Lung (tissue), 17 donors: ENCODE measurements at places on chromosomes 16 and 17.

DNA sequence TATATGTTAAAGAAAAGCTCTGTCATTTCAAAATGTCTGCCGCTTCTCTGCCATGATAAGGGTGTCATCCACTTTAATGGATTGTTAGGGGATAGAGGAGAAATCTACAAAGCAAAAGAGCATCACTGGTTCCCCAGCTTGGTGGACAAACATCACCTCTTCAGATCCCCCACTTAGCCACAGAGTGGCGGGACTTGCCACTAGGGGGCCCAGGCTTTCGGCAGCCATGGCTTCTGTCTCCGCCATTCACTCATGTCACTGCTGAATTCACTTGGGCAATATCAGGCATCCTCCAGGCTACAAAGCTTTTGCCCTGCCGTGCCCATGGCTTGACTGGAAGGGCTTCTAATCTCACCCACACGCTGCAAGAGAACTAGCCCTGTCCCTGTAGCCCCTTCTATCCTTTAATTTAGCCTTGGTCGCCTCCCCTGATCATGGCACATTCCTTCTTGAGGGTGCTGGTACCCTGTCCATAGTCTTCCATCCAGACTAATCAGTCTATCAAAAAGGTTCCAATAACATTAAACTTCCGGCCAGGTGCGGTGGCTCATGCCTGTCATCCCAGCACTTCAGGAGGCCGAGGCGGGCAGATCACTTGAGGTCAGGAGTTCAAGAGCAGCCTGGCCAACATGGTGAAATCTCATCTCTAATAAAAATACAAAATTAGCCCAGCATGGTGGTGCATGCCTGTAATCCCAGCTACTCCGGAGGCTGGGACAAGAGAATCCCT lies 34.7 kb downstream of the SBK1 start:
- DNase-seq, result peak; percentile 56

- no peak for DNase-seq
Measured at GRCh38 chr17:81338274-81339190, 43.4 kb upstream of the SLC38A10 start.

- peak; percentile 50 for DNase-seq
Measured at GRCh38 chr17:386141-386876, 33.7 kb upstream of the RPH3AL start.

- DNase-seq, result no peak
Measured at GRCh38 chr16:69921127-69921526, 30.0 kb upstream of the CLEC18A start.

DNA sequence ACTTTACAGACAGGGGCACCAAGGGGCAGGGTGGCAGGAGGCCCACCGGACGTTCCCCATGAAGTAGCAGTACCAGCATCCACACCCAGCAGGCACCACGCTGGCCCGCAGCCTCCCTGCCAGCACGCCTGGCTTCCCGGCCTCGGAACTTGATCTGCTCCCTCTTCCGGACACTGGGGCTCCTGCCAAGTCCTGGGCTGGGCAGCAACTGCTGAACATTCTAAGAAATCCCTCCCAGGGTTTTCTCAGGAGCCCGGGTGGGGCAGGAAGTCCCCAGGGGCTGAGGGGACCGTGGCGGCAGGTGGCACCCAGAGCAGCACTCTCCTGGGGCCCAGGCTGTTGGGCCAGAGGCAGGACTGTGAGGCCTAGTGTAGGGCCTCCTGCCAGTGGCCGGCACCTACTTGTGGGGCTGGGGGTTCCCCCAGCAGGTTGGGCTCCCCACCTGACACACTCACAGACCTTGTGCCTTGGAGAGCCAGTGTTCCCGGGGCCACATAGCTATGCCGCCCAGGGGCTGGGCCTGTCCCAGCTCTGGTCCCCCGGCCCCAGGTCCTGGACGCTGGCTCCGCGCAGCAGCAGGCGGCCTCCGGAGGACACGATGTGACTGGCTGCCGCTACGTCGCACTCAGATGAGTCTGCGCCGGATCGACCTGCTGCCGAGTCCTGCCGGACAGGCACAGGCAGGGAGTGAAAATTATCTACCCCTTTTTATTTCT lies 86.2 kb upstream of the CBX4 start:
- peak; percentile 75 for DNase-seq

DNA sequence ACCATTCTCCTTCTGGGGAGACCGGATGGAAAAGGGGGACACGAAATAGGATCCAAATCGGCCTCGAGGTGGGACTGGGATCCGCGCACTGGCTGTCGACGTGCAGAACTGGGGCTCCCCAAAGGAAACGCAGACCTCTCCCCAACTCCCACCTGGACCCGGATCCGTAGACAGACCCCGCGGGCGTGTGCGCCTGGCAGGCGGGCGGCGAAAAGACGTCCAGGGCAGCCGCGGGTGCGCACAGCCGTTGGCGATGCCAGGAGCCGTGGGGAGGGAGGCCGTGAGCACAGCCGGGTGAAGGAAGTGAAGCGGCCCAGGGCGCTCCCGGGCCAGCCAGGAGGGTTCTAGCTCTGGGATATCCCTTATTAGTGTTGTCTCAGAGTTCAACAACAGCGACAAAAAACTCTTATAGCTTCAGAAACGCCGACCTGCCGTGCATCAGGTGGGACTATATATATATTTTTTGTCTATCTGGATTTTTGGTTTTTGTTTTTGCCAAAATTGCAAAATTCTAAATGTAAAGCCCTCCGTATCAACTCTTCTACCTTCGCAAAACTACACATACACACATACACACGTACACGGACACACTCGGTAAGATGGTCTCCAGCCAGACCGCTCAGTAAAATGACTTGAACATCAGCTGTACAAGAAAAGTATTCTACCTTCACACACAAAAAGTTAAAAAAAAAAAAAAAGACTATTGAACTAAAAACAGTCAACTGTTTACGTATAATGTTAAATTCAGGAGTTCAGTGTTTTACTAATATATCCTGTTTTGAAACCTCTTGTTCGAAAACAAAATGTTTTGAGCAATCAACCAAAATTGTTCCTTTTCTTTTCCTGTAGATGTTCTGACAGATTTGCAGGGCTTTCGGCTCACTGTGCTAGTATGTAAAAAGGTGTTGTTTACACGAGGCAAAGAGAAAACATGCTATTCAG lies 5.2 kb upstream of the AATF start:
- DNase-seq, result peak; percentile 24

DNA sequence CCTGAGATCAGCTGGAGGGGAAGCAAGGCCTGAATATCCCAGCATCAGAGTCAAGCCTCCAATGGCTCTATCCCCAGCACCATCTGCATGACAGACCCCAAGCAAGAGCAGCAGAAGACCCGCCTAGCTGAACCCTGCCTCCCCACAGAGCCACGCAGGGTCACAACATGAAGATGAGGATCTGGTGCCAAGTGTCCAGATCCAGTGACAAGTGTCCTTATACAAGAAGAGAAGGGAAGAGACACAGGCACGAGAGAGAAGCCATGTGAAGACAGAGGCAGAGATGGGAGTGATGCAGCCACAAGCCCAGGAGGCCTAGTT lies 28.9 kb downstream of the TNFRSF13B start:
- no peak for DNase-seq

GRCh38 chr17:21532763-21533385 lies 156.7 kb downstream of the KCNJ12 start:
- no peak for DNase-seq

GRCh38 chr16:66846831-66847230 lies 2.6 kb downstream of the CA7 start:
- DNase-seq, result no peak

- DNase-seq, result peak; percentile 80
Measured at GRCh38 chr17:75877752-75878173, 618 bp downstream of the TRIM47 start.

DNA sequence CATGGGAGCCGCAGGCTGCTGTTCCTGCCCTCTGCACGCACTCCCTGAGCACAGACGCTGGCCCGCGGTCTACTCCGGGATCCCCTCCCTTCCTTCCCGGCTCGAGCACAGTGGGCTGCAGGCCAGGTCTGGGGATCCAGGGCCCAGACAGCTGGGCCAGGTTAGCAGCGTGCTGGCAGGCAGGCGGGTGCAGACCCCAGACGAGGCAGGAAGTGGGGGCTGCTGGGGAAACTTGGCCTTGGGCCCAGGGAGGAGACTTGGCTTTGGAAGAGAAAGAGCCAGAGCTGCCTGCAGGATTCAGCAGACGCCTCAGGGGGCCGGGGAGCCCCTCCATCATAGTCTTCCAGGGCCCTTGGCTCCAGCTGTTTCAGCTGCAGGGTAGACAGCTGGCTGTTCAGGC lies 30.2 kb upstream of the ABCC3 start:
- peak; percentile 100 for DNase-seq

DNA sequence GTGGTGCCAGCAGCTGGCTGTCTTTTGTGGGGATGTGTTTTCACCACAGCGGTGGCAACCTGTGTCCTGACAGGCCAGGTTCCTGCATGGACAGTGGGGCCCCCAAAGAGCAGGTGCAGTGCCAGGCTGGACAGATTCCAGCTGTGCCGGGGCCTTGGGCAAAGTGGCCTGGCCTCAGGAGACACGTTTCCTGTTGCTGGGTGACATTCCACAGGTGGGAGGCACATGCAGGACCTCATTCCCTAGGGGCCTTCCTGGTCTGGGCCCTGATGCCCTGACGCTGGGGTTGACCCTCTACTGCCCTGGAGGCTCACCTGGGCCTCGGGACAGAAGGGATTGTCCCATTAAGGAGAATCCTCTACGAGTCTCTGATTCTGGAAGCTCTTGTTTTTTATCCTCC lies 182.4 kb downstream of the RAB11FIP4 start:
- no peak for DNase-seq

- DNase-seq, result peak; percentile 30
Measured at GRCh38 chr16:69924777-69925191, 26.4 kb upstream of the CLEC18A start.

DNA sequence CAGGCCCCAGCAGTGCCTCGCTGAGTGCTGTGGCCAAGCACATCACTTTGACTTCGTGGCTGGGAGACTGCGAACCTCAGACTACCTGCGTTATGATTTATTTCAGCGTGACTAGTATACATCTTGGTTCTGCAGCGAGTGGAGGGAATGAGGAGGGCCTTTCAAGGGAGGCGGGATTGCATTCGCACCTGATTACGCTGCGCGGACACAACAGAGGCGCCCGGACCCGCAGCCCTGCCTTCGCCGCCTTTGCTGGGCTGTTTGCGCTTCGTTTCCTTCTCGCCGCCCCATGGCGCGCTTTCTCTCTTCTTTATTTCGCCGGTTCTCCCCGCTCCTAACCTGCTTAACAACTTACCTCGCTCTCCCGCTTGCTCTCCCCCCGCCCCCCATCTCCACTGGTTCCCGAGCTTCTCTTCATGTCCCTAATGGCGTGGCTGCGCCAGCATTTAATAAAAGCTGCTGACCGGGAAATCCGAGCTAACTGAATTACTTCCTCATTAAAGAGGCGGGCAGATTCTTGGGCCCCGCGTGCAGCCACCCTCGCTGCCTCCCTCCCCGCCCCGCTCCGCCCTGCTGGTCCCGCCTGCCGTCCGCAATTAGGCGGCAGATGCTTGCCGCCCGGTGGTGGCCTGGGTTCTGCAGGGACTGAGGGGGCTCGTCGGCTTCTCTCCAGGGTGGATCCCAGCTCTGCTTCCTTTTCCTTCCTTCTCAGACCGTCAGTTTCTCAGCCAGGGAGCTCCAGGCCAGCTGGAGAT lies 257.6 kb upstream of the SDK2 start:
- DNase-seq, result peak; percentile 70

DNA sequence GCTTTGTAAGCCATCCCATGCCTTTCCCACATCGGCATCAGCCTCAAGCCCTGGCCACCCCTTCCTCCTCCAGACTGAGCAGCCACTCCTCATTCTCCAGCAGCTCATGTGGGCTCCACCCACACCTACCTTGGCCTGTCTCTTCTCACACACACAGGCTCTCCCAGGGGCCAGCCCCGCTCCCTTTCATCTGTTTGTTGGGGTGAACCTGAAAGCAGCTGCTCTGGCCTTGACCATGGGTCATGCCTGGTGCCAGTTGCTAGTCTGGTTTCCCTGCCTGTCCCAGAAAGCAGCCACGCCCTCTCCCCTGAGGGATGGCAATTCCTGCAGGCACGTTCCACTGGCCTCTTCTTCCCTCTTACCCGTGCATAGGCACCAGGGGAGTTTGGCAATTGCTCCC lies 11.4 kb upstream of the TMEM238L start:
- DNase-seq, result no peak

DNA sequence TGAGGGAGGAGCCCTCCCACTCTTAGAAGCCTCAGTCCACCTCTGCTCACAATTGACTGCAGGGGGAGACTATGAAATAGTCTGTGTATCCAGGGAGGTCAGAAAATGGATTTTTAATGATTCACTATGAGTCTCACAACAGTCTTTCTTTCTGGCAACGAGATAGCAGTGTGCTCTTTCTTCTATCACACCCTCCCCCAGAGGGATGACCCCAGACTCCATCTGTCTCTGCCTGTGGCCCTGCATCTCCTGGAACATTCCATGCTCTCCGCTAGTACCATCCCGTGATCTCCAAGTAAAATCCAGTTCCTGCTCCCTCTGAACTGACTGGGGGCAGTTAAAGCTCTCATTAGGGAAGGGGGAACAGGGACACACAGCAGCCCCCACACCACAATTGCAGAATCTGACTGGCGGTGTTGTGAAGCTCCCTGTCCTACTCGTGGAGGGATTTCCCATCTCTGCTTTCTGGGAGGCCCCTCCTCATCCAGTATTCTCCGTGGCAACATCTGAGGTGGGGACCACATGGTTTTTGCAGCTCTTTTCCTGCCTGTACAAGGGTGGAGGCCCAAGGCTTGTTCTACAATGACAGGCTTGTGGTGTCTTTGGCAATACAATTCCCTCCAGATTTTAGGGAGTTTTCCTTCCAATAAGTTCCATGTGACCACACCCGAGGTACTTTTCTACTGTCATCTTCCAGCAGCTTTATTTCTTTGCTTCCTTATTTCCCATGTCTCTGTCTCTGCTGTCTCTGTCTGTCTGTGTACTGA lies 19.4 kb downstream of the NATD1 start:
- no peak for DNase-seq

GRCh38 chr17:39084558-39084957 lies 66.9 kb downstream of the PLXDC1 start:
- DNase-seq, result no peak

- DNase-seq, result no peak
Measured at GRCh38 chr16:18842565-18842964, 41.2 kb upstream of the ARL6IP1 start.

- peak; percentile 79 for DNase-seq
Measured at GRCh38 chr17:29369831-29370735, 20.1 kb upstream of the TAOK1 start.

DNA sequence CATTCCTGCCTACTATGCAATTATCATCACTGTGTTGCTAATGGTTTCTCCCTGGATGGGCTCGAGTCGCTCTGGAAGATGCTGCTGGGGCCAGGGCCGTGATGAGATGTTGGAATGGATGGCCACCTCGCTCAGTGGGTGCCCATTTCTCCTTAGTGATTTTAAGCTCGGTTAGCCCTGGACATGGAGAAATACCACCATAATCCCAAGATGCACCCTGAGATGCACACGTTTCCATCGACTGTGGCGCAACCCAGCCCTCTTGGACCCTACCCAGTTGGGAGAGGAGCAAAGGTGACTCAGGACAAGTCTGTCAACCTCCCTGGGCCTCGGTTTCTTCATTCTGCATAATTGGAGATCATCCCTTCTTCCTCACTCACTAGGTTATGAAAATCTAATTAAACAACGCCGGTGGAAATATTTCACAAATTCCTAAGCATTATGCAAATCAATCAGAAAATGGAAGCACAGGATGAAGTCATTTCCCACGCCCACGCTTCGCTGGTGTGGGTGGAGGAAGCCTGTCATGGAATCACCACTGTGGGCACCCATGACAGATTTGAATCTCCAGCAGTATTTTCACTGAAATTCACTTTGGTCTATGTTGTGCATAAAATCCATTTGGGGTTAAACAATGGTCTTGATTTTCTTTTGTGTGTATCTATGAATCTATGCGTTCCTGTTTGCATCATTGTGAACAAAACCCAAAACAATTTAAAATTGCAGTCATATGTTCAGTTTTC lies 195.2 kb downstream of the AXIN2 start:
- no peak for DNase-seq

- DNase-seq, result no peak
Measured at GRCh38 chr16:69727916-69728270, 1.5 kb upstream of the NQO1 start.

- no peak for DNase-seq
Measured at GRCh38 chr16:75256059-75256571, 4.7 kb upstream of the BCAR1 start.
